ENCODE measurements at places on chromosomes 16 and 17. TPM values are rescaled to one million over a fixed set of nuclear protein-coding genes. Genes with fewer than 3 reads are reported as not detected.

DNA sequence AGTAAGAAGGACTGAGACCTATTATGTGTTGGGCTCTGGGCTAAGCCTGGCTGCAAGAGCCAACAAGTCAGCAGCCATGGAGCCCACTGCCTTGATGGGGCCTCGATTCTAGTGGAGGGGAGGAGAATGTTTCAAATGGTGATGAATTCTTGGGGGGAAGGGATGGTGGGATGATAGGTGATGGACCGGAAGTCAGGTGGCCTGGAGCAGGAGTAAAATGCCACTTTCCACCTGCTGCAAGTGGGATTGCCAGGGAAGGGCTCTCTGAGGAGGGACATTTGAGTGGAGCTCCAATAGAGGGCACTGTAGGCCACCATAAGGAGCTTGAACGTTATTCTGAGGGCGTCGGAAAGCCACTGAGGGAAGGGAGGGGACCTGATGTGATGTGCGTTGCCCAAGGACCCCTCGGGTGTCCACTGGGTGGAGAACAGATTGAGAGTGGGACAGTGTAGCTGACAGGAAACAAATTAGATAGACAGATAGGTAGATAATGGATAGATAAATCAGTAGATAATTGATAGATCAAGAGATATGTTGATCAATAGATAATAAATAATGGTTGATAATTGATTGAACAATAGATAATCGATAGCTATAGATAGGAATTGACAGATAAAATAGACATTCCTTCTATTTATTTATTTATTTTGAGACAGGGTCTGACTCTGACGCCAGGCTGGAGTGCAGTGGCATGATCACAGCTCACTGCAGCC, 18.2 kb upstream of the NXPH3 start:
- peak; percentile 51 for DNase-seq

DNA sequence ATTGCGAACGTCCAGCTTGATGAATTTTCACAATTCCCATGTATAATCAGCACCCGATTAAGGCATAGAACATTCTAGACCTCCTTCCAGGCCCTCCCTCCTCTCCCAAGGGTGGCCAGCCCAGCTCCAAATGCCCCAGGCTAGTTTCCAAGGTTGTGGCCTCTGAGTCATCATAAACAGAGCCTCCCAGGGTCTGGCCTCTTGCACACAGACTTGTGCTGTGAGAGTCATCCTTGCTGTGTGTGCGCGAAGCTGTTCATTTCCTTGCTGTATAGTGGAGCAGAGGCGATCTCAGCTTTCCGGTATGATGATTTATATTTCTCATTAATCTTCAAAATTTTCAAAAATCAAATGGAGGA, 20.5 kb upstream of the JPH3 start:
- no peak for DNase-seq

DNA sequence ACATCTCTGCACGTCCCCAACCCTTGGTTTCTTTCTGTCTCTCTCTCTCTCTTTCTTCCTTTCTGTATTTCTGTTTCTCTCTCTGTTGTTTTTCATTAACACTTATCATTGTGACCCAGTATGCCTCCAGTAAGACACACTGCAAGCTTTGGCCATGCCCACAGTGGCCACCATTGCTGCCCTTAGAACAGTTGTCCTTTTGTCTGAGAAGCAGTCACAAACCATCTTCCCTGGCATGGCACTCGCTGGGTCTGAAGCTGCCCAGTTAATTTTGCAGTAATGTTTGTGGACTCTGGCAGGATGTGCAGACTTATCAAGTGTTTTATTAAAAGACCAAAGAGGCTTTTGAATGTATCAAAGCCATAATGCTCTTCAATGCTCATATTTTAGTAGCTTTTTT, 146.9 kb downstream of the MSI2 start:
- DNase-seq, result no peak

DNA sequence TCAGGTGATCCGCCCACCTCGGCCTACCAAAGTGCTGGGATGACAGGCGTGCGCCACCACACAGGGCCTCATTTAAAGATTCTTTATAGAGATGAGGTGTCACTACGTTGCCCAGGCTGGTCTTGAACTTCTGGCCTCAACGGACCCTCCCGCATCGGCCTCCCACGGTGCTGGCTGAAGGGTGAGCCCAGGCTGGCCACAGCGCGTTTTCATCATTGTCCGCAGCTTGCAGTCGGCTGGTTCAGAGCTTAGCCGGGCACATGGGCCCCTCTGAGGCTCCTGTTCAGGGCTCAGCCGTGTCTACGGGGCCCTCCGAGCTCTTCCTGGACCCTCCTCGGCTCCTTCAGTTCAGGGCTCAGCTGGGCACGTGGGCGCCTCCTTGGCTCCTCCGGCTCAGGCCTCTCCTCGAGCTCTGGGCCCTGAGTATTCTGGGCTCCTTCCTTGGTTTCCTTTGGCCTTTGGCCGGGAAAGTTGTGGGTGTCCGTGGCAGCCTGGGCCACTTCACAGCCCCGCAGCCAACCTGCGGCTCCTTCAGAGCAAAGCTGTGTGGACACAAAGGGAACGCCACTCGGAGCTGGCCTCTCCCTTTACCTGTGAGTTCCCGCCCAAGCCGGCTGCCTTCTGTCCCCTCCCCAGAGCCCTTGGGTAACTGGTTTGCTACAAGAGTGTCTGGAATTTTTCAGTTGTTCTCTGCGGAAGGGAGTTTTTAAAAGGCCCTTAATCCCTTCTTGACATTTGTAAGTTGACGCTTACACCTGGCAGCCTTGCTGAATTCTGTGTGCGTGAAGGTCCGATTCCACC, 1.2 kb upstream of the MSLN start:
- DNase-seq, result no peak

DNA sequence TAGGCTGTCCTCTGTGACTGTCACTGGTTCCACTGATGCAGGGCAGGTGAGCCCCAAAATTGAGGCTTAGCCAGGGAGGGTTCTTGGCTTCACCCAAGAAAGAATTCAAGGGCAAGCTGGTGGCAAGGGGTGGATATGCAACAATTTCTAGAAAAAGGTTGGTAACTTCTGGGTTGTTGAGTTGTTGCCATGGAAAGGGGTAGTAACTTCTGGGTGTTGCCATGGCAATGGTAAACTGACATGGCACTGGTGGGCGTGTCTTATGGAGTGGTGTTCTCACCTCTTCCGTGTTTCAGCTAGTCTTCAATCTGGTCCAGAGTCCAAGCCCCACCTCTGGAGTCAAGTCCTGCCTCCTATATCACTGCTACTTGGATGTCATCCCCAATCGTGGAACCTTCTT, 9.5 kb upstream of the GUCY2D start:
- DNase-seq, result peak; percentile 25

Gene CFAP97D1
- not detected for polyA plus RNA-seq

DNA sequence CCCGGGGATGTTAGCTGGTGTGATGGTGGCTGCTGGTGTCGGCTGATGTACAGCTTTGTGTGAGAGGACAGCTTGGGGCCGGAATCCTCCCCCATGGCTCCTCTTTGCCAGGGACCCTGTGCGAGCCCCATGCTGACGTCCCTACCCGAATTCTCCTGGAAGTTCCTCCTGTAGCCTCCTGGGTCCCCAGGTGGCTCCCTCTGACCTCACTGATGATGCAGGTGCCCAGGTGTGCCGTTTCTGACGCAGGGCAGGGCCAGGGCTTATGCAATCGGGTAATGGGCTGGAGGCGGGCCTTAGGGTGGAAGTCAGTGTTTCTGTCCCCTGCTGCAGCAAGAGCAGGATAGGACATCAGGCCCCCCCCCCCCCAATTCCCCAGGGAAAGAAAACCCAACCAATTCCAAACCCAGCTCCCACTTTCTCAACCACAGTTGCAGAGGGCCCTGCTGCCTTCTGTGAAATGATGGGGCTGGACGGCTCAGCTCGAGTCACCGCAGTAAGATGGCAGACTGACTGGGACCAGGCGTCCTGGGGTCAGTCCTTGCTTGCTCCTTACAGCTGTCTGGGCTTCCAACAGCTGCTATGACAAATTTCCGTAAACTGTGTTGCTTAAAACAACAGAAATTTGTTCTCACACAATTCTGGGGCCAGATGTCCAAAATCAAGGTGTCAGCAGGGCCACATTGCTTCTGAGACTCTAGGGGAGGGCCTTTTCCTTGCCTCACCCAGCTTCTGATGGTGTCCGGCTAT, 139.0 kb upstream of the PLCG2 start:
- no peak for DNase-seq

GRCh38 chr17:7280519-7281073, 922 bp upstream of the SLC2A4 start:
- peak; percentile 85 for DNase-seq
